ENCODE measurements at places on chromosomes 7 and 10.
A peak's percentile ranks its signal among the peaks of the same experiment; 100 is the strongest.

- no peak for DNase-seq
Measured at GRCh38 chr7:95794917-95795515, 22.7 kb downstream of the DYNC1I1 start.

GRCh38 chr7:92137557-92137956, 3.3 kb upstream of the CYP51A1 start:
- no peak for DNase-seq

DNA sequence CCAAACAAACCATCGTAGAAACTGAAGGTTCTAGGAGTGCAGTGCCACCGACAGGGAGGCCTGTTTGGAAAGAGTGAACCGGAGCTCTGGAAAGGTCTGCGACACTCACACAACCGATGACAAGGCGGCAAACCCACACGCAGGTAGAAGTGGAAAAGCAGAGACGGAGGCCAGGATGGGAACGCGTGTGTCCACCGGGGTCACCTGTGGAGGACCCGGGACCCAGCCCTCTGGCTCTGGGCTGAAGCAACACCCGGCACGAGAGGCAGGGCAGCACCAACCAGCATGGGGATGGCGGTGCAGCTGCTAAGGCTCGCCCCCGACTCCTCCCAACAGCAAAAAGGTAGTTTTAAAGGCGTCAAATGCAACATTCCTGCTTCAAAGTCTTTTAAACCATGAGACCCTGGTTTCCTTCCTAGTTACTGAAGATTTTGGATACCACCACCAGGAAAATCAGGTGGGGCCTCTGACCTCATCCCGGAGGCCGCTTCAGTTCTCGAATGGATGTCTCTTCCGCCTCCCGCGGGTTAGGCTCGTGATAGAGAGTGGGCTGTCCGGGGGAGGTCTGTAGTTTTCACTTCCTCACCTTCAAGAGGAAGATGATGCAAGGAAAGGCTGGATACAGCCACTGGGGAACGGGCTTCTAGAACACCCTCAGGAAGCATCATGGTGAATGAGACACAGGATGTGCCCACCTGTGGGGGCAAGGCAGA, 115.5 kb downstream of the SMURF1 start:
- DNase-seq: no peak

DNA sequence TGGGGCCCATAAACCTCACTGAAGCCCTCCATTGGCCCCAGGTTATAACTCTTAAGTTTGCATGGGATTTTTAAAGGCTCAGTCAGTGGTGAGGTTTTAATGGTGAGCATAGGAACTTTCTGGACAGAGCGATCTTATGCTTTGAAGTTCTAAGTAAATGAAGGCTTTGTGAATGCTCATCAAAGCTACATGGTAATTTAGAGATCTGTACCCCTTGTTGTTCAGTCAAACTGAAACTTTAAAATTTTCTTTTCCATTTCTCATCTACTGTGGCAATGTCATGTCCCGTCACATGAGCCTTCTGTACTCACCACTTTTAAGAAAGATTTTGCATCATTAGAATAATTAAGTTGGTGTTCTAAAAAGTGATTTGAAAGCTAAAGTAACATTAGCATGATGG, 39.9 kb downstream of the CHN2 start:
- no peak for DNase-seq

- DNase-seq: no peak
Measured at GRCh38 chr10:61542596-61542995, 89.4 kb upstream of the TMEM26 start.

DNA sequence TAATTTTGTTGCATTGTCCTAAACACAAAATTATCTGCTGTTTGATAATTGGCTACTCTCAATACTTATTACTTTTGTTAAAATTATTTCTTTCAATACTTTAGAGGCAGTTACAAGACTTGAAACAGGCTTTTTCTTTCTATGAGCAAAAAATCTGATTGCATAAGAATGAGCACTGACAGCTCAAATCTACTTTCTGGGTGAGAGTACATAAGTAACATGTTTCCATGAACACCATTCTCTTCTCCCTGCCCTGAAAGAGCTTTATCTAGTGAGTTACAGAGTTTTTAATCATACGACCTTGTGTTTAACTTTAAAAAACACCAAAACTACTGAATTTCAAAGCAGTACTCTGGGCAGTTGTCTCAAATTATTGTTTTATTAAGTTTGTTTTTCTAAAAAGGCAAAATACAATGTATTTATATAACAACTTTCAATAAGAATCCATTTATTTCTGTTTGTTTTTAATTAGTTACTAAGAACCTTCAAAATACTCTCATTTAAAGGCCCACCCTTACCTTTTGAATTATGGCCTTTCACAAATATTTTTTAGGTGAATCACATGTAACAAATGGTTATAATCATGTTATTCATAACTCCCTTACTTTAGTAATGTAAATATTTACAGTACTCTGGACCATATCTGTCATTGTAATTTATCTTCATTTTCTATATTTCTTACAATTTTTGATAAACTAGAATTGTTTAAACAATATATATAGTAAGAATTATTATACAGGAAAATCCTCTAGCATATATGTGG, 23.0 kb upstream of the TFAM start:
- no peak for DNase-seq

DNA sequence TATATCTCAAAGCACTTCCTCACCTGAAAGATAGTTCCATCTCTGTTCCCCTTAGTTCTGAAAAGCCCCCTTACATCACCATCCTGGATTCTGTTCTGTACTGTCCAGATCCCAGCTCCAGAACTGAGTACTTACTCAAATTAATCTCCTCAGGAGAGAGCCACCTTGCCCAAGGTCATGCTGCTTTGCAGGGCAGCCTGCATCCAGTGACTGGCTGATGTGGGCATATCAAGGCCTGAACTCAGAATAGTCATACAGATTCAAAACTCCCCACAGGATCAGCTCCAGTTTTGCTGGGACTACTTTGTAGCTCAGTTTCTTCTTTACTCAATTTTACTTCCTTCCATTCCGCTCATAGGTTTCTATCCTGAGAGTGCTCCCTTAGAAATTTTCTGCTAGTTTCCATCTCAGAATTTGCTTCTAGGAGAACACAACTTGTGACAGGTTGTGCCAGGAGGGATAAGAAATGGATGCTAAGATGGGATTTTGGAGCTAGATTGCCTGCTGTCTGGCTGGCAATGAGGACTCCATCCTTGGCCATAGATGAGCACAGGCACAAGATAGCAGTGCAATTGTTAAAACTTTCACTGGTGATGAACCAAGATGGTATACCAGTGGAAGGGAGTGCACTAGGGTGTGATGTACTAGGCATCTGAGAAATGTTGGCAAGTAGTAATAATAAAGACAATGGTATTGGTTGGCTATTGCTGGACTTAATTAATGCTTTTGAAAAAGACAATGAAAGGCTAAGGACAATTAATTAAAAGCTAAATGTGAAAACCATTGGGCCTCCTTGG, 17.3 kb downstream of the SRGN start:
- DNase-seq: no peak

GRCh38 chr10:96339956-96340904, 18.6 kb downstream of the OPALIN start:
- DNase-seq: peak; percentile 55

- DNase-seq: no peak
Measured at GRCh38 chr7:130890176-130891020, 156.4 kb upstream of the KLF14 start.

DNA sequence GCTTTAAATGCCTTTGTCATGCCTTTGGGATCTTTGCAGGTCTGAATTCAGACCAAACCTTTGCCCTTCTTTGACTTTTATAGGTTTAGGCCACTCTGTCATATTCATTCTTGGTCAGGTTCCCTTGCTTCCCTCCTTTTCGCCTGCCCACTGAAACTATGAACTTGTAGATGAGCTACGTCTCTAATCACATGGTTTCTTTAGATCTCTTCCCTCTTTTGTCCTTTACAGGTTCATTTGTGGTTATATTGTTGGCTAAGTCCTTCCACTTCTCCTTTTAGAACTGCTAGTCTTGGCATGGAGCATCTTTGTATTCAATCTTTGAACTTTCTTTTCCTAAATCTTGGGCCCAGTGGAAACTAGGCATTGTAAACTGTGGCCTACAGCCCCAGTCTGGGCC, 104.0 kb upstream of the ZEB1 start:
- no peak for DNase-seq

GRCh38 chr10:33248638-33249037, 85.8 kb downstream of the NRP1 start:
- no peak for DNase-seq

DNA sequence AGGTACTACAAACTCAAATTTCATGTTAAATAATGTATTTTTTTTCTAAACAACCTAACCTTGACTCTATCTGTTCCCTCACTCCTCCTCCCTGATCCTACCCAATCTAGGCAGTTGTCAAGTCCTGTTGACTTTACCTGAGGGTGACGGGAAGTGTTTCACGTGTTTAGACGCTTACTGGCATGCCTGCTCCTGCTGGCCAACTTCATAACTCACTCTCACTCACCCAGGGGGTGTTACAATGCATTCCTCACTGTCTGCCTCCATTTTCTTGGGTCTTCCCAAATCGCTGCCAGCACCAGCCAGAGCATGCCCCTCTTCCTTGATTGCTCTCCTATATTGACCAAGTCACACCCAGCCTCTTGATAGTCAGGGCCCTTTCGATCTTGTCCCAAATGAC, 28.3 kb downstream of the CRCP start:
- DNase-seq: no peak

DNA sequence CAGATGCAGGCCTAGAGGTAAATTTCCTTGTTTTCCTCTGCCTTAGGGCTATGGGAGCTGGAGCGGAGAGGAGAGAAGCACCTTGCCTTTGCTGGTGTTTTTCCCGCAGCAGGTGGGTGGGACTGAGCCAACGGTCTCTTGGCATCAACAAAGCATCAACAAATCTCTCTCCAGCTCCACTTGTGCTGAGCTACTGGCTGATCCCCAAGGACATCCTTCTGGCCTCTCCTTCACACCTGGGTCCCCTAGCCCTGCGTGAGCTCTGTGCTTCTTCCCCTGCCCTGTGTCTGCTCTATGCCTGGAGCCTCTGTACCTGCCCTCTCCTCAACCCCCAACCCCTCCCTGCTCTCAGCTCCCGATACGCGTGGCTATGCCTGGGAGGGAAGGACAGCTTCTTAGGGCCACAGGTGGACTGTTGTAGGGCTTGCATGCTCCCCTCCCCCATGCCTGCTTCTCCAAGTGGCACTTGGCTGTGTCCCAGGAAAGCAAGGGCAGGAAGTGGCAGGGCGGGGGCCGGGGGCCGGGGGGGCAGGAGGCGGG, 3.2 kb upstream of the CLDN4 start:
- DNase-seq: no peak
